Activated naive CD4-positive, alpha-beta T cell treated with anti-CD3 and anti-CD28 coated beads, Interleukin-2, amount 50 U/mL, for 16 hours (primary cell): ENCODE measurements at places on chromosomes 7 and 10.

DNA sequence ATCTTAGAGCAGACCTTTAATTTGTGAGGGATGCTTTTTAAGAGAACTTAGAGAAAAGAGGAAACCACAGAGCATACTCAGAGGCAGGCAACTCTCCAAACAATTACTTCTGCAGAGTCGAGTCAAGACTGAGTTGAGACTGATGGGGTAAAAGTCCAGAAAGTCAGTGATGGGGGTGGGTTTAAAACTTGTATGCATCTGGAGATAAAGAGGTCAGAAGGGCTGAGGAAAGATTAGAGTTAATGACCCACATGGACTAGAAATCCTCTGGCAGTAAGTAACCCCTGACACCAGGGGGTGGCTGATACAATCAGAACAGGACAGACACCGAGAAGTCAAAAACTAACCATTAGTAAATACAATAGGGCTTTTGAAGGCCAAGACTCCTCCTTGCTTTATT is 42.4 kb upstream of the SEPTIN7 start:
- DNase-seq, result no peak

DNA sequence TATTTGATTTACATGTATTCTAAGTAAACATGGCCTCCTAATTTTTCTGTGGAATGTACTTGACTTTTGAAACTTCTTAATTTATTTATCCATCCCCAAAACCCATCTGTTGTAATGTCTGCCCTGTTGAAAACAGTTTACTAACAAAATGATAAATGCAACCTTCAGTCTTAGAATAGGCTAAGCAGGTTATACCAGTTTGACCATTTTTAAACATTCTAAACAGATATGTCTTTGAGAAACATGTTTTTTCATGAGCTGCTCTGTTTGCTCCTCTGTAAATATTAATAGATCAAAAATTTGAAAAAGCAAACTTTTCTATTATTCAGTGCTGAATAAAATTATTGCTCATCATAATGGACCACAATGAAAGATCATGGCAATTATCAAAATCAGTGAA is 33.4 kb upstream of the NRBF2 start:
- no peak for DNase-seq

GRCh38 chr10:91668913-91669312 is 36.0 kb upstream of the PPP1R3C start:
- DNase-seq, result no peak

DNA sequence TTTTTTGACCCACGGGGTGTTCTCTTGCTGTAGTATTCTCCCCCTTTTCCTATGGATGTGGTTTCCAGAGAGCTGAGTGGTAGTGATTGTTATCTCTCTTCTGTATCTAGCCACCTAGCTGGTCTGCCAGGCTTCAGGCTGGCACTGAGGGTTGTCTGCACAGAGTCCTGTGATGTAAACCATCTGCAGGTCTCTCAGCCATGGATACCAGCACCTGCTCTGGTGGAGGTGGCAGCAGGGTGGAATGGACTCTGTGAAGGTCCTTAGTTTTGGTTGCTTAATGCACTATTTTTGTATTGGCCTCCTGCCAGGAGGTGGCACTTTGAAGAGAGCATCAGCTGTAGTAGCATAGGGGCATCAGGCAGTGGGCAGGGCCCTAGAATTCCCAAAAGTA is 851 bp downstream of the HYAL4 start:
- DNase-seq, result no peak

DNA sequence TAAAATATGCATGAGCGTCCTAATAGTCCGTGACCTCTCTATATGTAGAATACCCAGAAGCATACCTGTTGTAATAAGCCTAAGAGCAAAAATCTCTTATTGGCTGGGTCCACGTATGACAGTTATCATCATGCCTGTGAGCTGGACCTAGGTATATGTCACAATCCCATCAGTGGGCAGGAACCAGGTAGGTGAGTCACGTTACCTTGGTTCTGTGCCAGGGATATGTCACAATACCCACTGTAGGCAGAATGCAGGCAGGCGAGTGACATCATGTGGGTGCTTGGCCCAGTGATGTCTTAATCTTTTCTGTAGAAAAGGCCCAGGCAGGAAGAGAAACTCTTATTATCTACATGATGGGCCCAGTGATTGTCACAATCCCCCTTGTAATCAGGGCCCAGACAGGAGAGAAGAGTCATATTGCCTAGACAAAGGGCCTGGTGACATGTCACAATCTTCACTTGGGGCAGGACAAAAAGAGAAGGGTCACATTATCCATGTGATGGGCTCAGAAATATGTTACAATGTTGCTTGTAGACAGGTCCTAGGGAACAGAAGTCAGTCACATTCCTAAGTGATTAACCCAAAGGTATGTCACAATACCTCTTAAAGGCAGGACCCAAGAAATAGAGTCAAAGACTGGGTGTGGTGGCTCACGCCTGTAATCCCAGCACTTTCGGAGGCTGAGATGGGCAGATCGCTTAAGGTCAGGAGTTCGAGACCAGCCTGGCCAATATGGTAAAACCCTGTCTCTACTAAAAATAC is 12.9 kb upstream of the ZNF736 start:
- DNase-seq, result no peak

GRCh38 chr10:69858201-69858600 is 56.5 kb downstream of the COL13A1 start:
- no peak for DNase-seq

GRCh38 chr7:95180-95862 is 97.0 kb upstream of the FAM20C start:
- DNase-seq, result no peak
